MG63 (cell line): ENCODE measurements at places on chromosomes 3 and 15. TPM values are rescaled to one million over a fixed set of nuclear protein-coding genes. Genes with fewer than 3 reads are reported as not detected.

SLC2A2 gene
- 0.03 and 0.15 TPM in 2 replicates for total RNA-seq

KLHL40 gene
- not detected in 2 replicates for total RNA-seq

GPR160 gene
- 1.3 and 4.3 TPM in 2 replicates for total RNA-seq

GP9 gene
- total RNA-seq = not detected in 2 replicates

SLC22A13 gene
- total RNA-seq = not detected in 2 replicates

SERPINI2 gene
- total RNA-seq = not detected in 2 replicates

CPNE9 gene
- total RNA-seq = not detected in 2 replicates

SUCNR1 gene
- not detected in 2 replicates for total RNA-seq

EIF4G1 gene
- total RNA-seq = 378 and 439 TPM in 2 replicates

TLR9 gene
- total RNA-seq = not detected in 2 replicates

NECTIN3 gene
- total RNA-seq = 23.0 and 36.9 TPM in 2 replicates

HGD gene
- total RNA-seq = not detected in 2 replicates

AP3S2 gene
- 74.8 and 185 TPM in 2 replicates for total RNA-seq

KBTBD12 gene
- not detected in 2 replicates for total RNA-seq

CPLX3 gene
- not detected in 2 replicates for total RNA-seq

LCTL gene
- 0.43 TPM in 1 of 2 replicates, not detected in the other for total RNA-seq

FOXL2 gene
- total RNA-seq = not detected in 2 replicates

STOML1 gene
- total RNA-seq = 45.3 and 53.1 TPM in 2 replicates

GOLGA6A gene
- total RNA-seq = not detected in 2 replicates

RTP1 gene
- total RNA-seq = not detected in 2 replicates

ADAMTS17 gene
- 3.8 TPM in 1 of 2 replicates, not detected in the other for total RNA-seq

CCR8 gene
- not detected in 2 replicates for total RNA-seq

ANKRD34C gene
- total RNA-seq = not detected in 2 replicates

PTX3 gene
- 6.5 and 13.2 TPM in 2 replicates for total RNA-seq

TICRR gene
- total RNA-seq = 3.3 and 4.0 TPM in 2 replicates

PARP15 gene
- 0.10 TPM in 1 of 2 replicates, not detected in the other for total RNA-seq
